Stimulated activated CD4-positive, alpha-beta T cell treated with anti-CD3 and anti-CD28 coated beads, Interleukin-4, amount 100 ng/mL, for 1 hour (primary cell): ENCODE measurements at places on chromosomes 11 and 22.

- peak; percentile 1 for DNase-seq
Observed at GRCh38 chr11:2797121-2797711, 88.4 kb downstream of the CDKN1C start.

GRCh38 chr11:44852159-44852747 lies 98.4 kb downstream of the TP53I11 start:
- no peak for DNase-seq

- no peak for DNase-seq
Observed at GRCh38 chr11:6203327-6203726, 2.0 kb upstream of the C11orf42 start.

DNA sequence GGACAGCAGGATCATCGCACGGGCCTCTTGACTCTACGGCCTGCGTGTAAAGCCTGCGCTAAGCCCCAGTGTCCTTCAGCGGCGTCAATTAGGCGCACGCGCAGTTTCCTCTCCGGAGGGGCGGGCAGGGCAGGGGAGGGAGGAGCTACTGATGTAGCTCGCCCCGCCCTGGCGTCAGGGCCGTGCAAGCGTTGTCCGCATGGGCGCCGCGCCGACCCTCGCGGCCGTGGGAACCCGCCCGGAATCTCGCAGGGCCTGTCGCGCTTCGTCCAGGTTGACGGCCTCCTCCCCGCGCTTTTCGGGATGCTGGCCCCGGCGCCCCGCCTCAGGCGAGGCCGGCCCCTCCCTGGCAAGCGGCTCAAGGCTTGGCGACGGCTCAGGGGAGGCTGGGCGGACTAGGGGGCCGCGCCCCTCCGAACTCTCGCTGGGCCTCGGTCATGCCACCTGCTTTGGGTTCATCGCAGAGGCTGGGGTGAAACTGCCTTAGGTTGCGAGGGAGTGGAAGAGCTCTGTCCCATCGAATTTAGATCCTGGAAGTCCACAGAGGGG lies 61.1 kb downstream of the ST3GAL4 start:
- peak; percentile 76 for DNase-seq

DNA sequence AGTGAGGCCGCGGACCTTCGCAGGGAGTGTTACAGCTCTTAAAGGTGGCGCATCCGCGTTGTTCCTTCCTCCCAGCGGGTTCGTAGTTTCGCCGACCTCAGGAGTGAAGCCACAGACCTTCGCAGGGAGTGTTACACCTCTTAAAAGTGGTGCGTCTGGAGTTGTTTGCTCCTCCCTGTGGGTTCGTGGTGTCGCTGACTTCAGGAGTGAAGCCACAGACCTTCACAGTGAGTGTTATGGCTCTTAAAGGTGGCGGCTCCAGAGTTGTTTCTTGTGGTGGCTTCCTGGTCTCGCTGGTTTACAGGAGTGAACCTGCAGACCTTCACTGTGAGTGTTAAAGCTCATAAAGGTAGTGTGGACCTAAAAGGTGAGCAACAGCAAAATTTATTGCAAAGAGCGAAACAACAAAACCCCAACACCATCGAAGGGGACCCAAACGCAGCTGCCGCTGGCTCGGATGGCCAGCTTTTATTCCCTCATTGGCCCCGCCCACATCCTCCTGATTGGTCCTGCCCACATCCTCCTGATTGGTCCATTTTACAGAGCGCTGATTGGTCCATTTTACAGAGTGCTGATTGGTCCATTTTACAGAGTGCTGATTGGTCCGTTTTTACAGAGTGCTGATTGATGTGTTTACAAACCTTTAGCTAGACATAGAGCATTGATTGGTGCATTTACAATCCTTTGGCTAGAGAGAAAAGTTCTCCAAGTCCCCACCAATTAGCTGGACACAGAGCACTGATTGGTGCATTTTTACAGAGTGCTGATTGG lies 1.2 kb upstream of the TMEM45B start:
- DNase-seq, result peak; percentile 75

DNA sequence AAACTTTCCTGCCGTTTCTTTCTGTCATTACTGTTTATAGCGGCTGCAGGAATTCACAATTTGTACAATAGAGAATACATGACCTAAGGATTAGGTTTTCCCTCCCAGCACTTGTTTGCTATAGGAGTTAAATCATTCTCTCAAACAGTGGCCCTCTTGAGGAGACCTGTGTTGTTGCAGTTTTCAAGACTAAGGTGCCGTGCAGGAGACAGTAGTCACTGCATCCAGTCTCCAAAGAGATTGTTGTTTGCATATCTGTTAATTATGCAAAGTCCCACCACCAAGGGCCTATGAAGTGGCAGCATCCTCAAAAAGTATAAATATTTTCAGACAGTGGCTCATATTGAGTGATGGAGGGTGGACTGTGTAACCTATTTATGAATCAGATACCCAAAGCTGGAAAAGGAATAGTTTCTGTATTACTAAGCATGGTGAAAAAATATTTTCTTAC lies 2.3 kb downstream of the PRSS23 start:
- no peak for DNase-seq

- DNase-seq, result no peak
Observed at GRCh38 chr11:20962581-20962980, 293.2 kb downstream of the NELL1 start.

GRCh38 chr11:69533296-69534165 lies 52.1 kb downstream of the LINC01488 start:
- no peak for DNase-seq

- no peak for DNase-seq
Observed at GRCh38 chr11:41245704-41246398, 213.6 kb downstream of the LRRC4C start.

- DNase-seq, result no peak
Observed at GRCh38 chr11:859394-860131, 16.9 kb downstream of the TSPAN4 start.

DNA sequence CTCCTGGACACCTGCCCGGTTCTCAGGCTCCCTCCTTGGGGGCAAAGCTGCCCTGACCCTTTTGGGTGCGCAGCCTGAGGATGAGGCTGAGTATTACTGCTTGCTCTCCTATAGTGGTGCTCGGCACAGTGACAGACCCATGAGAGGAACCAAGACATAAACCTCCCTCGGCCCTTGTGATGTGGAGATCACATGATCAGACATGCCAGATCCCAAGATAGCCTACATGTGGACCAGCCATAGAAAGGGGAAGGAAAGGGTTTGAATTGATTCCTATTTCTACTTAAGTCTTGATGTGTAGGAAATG lies 125.3 kb downstream of the VPREB1 start:
- DNase-seq, result no peak

- DNase-seq, result no peak
Observed at GRCh38 chr11:61337706-61338470, 4.9 kb downstream of the TKFC start.

GRCh38 chr11:95045812-95046211 lies 3.4 kb upstream of the KDM4F start:
- no peak for DNase-seq

DNA sequence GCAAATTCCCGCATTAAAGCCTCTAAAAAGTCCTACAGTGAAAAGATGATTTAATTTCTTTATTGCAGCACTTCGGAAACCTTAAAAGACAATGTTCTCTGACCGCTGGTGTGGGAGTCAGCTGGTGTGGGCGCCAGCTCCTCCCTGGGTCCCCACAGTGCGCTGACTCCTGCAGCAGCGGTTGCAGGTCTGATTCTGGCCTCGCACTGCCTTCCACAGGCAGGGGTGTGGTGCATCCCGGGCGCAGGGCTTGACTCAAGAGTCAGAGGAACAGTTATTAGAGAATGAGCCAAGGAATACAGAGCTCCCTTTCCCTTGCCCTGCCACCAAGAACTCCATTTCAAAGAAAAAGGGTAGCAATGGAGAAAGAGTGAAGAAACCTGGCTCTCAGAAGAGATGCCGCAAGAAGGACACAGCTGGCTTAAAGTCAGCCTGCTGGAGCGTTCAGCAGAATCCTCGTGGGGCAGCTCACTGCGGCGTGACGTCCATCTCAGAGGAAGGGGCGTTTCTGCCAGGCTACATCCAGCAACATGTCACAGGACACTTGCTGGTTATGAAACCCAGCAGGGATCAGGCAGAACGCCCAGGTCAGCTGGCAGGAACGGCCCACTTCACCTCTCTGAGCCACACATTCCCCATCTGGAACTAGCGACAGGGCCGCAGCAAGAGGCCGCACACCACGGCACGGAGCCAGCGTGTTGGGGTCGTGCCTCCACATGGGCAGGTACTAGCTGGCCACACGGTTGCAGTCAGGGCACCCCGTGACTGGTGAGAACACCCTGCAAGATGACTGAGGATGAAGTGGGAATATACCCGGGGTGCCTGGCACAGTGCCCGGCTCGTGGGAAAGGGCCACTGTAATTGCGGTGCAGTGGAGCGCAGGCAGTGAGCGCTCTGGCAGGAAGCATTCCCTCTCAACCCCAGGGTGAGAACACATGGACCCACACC lies 18.1 kb upstream of the EFCAB6 start:
- no peak for DNase-seq

GRCh38 chr11:82267186-82267585 lies 466.5 kb downstream of the FAM181B start:
- DNase-seq, result no peak

DNA sequence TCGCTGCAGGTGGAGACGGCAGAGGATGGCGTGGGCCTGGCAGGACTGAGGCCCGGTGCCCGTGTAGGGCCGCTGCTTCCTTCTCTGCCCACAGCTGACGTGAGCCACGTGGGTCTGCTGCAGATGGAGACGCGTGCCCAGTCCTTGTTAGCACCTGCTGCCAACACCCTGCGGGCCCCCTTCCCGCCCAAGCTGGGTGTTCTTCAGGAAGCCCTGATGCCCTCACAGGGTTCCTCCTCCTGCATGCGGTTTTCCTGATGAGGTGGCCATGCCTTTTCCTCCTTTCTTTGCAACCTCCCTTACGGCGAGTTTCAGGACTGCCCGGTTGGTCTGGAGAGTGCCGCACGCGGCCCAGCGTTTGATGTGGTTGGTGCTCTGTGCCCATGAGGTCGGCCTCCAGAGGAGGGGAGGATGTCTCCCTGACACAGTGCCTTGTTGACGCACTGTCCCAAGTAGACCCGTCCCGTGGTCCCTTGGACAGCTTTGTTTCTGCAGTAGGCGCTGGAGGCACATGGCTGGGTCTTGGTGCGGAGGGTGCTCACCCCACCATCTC lies 44.7 kb downstream of the AP2A2 start:
- DNase-seq, result no peak

DNA sequence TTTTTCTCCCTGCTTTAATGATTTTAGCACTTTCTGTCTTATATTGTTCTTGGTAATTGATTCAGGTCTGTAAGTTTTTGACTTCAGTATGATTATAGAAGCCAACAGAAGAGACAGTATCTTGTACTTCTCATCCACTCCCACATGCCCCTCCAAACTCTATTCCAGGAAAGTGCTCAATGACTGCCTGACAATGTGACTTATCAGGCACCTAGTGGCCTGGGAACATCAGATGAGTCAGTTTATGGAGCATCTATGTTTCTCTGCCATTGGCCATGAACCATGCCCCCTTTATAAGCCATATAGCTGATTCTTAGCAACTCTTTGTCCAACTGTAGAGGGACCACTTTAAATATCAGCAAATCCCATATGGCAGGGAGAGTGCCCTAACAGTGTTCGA lies 179.2 kb upstream of the MTMR2 start:
- no peak for DNase-seq

DNA sequence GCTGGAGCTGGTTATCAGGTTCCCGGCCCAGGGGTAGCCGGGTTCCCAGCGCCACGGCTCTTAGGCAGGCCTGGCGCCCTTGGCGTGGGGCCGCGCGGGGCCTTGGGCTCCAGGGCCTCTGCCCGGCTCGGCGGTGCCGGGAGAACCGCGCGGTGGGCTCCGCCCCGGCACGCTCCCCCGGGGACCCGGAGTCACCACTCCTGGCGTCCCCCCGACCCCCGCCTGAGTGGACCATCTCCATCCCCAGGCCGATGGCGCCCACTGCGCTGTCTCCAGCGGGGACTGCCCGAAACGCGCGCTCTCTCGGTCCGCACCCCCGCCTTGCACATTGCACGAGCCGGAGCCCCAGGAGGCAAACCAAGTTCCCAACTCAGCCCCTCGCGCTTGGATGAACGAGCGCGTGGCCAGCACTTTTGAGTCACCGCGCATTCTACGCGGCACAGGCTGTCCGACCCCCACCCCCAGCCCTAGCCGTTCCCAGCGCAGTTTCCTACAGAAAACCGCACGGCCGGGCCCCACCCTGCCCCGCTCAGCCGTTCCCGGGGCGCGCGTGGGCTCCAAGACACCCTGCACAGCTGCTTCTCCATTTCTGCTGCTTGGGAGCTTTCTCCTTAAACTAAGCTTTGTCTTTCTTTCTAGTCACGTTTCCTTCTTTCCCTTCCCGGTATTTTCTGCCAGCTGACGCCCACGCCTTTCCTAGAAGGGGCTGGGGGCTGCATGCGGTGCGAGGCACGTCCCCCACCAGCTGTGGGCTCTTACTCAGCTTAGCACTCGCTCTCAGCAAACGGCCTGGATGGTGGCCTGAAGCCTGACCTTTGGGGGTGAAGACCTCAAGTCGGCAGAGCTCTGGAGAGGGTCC lies 650 bp upstream of the CHID1 start:
- peak; percentile 55 for DNase-seq

- DNase-seq, result no peak
Observed at GRCh38 chr11:74226907-74227306, 55.8 kb downstream of the PPME1 start.

DNA sequence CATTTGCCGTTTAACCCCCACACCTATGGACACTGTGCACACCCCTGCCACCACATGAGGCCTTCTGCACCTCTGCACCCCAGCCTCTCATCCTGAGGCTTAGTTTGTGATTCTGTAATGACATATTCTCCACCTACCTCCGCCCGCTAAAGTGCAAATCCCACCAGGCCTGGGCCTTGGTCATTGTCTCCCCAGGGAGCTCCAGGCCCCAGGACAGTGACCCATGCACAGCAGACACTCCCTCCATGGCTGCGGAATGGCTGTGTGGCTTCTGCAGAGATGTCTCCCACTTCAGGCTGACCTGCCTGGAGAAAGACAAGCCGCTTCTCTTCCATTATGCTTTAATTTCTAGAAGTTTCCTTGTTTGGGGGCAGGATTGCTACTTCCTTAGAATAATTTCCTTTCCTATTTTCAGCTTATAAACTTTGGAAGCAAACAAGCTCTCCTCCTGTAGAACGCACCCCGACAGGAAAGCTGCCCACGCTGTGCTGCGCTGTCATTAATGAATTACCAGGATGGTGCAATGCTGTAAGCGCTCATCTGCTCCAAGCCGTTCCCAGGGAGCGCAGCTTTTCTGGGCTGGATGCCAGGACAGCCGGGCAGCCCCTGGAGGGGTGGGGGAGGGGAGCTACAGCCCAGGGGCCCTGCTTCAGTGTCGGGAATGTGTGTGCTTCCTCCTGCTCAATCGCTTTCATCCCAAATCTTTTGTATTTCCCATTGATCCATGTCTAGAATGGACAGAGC lies 618.0 kb downstream of the BRD1 start:
- no peak for DNase-seq

DNA sequence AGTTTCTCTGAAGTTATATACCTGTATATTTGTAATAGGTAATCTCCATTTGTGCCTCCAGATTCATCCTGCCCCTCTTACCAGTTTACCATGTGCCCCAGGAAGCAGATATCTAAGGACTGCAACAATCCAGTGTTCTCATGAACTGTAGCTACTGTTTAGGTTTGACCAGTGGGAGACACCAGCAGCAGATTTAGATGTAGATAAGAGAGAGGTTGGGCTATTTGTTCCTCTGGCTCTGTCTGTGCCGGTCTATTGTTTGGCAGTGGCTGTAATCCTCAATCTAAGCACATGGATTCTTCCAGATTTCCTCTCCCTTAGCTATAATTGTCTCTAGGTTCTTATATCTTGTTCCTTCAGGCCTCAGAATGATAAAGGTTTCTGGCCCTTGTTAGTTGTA lies 88.4 kb downstream of the ANO3 start:
- DNase-seq, result no peak

GRCh38 chr11:2977113-2977512 lies 15.0 kb downstream of the NAP1L4 start:
- DNase-seq, result no peak
